Left ventricle myocardium superior (tissue), 1 donor: ENCODE measurements at places on chromosomes 3 and 15.

DNA sequence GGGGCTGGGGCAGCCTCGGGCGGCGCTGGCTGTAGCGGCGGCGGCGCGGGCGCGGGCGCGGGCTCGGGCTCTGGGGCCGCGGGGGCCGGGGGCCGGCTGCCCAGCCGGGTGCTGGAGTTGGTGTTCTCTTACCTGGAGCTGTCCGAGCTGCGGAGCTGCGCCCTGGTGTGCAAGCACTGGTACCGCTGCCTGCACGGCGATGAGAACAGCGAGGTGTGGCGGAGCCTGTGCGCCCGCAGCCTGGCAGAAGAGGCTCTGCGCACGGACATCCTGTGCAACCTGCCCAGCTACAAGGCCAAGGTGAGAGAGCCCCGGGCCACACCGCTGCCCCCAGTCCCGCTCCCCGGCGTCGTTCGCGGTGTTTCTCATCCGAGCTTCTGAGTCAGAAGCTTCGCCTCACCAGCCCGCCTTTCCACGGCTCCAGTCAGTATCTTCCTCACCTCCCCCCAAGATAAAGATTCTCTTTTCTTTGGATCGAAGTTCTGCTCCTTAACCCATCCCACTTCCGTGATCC is 600 bp downstream of the FBXO45 start:
- peak; percentile 49 for DNase-seq

DNA sequence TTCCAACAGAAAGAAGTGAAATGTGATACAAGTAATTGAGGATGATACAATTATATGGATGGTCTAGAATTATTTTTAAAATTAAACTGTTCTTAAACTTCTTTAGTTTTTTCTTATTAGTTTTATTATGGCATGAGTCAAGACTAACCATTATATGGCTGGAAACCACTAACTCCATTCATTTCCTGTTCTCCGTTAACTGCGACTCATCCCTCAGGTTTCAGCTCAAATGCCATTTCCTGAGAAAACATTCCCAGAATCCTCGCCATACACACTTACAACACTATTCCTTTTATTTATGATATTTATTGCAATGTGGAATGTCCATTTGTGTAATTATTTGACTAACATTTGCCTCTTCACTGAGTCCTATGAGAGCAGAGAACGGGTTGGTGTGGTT is 394.1 kb downstream of the SOX2 start:
- DNase-seq: no peak

DNA sequence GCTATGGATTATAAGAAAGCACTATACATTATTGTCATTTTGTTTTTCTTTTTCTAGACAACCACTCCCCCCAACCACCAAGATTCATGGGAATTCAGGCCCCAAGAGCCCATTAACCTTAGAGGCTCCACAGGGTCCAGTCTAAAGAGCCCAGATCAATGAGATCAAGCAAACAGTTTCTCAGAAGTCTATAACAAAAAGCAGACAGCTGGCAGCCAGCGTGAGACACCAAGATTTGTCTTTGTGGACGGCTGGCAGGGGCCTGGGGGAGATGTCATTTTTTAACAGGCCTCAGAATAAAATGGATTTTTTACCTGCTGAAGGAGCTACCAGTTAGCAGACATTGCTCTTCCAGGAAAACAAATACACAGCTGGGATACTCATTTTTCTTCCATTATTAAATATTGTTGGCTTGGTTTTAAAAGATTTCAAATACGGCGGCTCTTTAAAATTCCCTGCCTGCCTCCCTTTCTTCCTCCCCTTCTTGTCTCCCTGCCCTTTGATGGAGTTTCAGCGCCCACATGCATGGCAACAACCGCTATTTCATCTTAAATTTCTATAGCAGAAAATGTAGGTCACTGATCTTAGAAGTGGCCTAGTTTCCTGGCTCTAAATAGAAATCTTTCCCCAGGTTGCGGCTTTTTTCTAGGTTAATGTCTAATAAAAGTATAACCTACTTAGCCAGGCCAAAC is 130.6 kb downstream of the FAM174B start:
- no peak for DNase-seq

- DNase-seq: no peak
Measured at GRCh38 chr3:186425788-186426730, 64.0 kb upstream of the DGKG start.

DNA sequence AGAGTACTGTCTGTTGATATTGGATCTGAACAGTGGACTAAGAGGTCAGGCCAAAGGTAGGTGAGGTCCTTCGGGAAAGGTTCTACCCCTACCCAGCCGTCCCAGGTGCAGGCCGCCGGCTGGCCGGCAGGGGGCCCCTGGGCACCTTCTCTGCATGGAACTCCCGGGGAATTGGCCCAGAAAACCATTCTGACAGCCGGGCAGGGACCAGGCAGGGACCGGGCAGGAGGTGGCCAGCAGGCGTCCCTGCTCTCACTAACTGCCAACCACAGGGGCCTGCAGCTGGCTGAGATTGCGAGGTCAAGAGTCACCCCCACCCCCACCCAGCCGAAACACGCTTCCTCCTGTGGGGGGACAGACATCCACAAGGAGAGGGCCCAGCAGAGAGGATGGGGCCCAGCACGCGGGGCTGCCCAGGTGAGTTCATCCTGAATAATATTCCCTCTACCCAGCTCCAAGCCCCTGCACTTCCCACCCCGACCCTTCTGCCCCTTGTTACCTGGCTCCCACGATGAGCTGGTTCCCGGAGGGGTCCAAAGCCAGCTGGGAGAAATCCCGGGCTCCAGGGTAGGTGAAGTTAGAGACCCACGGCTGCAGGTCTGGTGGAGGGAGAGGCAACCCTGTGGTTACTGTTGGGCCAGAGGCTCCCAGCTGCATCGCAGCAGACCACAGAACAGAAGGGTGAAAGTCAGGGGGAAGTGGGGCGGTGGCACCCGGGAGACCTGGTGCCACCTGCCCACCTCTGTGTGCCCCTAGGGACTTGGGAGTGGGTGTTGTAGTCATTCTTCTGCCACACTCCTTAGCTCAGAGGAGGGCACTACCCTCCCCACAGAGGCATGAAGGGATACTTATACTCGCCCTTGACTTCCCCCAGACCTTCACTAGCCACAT is 84.4 kb downstream of the SEMA5B start:
- peak; percentile 84 for DNase-seq

DNA sequence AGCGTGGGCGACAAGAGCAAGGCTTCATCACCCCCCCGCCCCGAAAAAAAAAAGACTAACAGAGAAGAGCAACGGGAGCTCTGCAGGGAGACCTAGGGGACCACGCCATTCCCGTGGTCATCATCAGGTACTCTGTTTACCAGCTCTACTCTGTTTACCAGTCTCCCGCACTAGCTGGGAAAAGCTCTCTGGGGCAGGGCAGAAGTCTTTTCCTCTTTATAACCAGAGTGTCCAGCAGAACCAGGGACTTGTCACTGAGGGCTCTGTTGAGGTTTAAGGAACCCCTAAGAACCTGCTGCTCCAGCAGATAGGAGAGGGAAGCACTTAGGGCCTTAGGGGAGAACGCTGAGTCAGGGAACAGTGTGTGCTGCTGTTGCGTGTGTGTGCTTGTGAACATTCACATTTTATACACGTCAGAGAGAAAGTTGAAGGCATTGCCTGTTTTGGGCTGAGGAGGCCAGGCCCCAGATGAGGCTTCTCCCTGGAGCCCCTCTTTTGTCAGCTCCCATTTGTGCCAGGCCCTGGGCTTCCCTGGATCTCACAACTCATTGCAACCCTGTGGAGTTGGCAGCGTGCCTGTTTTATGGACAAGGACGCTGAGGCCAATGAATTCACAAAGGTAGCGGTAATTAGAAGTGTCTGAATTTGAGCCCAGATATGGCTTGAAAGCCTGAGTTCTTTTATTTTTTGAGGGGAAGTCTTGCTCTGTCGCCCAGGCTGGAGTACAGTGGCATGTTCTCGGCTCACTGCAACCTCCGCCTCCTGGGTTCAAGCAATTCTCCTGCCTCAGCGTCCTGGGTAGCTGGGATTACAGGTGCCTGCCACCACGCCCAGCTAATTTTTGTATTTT is 24.2 kb upstream of the ERICH6 start:
- DNase-seq: peak; percentile 31

DNA sequence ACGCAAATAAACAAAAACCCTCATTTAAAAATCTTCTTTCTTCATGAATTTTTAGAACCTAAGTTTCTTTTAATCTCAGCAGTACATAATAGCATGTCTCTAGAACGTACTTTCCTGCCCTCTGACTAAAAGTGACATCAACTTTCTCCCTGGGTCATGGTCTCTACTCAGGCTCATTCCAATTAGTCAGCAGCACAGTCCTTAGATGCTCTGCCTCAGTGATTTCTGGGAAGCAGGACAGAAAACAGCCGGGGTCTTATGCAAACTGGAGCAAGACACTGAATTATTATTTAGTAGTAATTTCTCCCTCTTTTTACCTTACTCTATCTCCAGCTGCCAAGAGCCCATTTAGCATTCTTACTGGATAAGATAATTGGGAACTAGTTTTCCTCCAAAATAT is 365.2 kb downstream of the TUSC7 start:
- DNase-seq: no peak

DNA sequence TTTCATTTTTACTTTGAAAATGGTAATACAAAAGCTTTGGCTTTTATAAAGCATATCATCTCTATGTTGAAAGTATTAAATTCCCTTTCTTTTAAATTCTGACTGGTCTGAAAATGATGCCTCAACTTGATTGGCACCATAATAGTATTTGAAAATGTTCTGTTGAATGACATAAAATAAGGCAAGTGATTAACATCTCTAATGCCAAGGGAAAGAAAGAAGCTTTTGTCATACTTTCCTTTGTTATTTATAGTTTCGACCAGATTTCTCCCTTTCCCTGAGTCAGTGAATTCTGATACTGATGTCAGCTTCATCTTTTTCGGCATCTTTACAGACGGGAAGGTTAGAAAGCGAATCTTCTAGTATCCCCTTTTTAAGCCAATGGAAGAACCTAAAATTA is 3.4 kb upstream of the AP4E1 start:
- DNase-seq: no peak

GRCh38 chr3:37627951-37628620 is 233.6 kb upstream of the CTDSPL start:
- no peak for DNase-seq

DNA sequence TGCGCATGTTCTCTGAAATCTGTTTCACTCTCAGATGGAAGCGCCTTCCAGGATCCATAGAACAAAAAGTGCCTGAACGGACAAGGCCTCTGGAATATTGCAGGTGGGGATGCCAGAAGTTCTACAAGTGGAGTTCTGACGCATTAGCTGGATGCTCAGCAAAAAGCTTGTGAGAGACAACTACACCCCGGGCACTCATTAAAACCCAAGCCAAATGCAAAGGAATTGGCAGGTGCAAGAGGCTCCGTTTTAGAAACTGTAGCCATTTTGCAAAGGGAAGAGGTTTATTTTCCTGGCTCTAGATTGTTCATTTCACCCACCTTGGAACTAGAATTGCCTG is 35.2 kb upstream of the SLC24A5 start:
- DNase-seq: no peak

GRCh38 chr3:45080824-45081223 is 54.7 kb downstream of the CLEC3B start:
- DNase-seq: no peak

- no peak for DNase-seq
Measured at GRCh38 chr3:140529558-140529957, 148.3 kb upstream of the TRIM42 start.

GRCh38 chr3:165075695-165076094 is 2.6 kb downstream of the SI start:
- no peak for DNase-seq

DNA sequence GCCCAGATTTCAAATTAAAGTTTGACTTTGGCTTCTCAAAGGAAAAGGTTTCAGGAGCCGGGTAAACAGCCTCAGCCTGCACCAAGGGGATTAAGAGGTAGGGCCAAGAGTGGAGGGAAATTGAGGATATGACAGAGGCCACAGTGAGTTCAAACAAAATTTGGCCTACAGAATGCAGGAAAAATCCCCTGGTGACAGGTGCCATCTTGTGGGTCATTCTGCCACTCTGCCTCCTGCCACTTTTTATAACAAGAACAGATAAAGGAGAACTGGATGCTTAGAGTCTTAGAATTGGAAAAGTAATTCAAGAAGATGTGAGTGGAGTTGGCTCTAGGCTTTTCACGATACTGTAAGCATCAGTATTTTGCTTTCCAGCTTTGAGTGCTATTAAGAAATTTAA is 253.2 kb downstream of the NR2F2 start:
- DNase-seq: no peak

- DNase-seq: peak; percentile 71
Measured at GRCh38 chr15:62068071-62068809, 1.5 kb downstream of the C2CD4A start.

GRCh38 chr15:90620379-90621067 is 90.8 kb downstream of the CRTC3 start:
- no peak for DNase-seq

DNA sequence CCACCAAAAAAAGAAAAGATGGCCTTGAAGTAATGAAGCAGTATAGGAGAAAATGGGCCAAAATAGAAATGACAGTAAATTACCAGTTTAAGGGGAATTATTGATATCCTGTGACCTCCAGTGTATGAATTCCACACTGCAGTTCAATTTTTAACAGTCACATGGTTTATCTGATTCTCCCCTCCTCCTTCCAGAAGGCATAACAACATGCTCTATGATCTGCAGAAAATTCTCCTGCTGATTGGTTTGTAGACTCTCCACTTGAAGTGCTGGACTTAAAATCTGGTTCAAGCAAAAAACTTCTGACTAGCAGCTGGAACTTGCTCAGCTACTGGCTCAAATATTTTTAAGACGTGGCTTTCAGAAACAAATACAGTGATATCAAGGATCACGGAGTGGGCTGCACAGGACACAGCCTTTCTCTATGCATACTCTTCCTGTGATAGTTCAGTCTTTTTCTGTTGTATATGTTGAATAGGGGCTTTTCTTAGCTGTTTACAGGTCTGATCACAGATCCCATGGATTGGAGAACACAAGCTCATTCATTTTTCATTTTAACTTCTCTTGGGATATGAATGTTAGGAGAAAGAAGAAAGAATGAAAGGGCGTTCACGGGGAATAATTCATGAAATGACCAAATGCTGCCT is 211.5 kb downstream of the LSAMP start:
- DNase-seq: no peak

DNA sequence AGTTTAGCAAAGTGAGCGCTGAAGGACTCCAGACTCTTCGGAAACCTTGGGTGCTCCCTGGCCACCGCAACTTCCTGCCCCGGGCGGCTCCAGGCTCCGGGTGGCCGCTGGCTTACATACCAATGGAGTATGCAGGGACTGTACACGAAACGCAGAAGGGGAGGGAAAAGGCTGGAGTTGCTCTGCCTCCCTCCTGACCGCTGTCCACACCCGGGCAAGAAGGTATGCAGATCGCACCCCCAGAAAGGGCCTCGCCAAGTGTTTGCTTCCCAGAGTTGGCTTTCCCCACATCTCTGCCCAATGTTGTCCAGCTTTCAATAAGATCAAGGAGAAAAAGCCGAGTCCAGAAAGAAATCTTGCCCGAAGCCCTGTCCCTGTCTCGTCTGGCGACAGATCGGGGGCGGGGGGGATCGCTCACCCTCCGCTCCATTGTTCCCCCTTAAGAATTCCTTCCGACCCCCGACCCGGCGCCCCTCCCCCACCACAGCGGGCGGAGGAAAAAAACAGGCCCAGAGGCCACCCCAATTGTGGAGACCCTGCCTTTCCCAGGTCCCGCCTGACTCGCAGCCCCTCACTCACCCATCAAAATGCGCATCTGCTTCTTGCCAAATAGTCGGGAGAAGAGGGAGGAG is 533 bp downstream of the ARF4 start:
- DNase-seq: peak; percentile 88
